NCI-H1105 treated with DMSO at 0.1 percent for 48 hours (cell line): ENCODE measurements at places on chromosomes 11 and 22.

GRCh38 chr11:65492637-65493366, 6.0 kb upstream of the MALAT1 start:
- DNase-seq: no peak

DNA sequence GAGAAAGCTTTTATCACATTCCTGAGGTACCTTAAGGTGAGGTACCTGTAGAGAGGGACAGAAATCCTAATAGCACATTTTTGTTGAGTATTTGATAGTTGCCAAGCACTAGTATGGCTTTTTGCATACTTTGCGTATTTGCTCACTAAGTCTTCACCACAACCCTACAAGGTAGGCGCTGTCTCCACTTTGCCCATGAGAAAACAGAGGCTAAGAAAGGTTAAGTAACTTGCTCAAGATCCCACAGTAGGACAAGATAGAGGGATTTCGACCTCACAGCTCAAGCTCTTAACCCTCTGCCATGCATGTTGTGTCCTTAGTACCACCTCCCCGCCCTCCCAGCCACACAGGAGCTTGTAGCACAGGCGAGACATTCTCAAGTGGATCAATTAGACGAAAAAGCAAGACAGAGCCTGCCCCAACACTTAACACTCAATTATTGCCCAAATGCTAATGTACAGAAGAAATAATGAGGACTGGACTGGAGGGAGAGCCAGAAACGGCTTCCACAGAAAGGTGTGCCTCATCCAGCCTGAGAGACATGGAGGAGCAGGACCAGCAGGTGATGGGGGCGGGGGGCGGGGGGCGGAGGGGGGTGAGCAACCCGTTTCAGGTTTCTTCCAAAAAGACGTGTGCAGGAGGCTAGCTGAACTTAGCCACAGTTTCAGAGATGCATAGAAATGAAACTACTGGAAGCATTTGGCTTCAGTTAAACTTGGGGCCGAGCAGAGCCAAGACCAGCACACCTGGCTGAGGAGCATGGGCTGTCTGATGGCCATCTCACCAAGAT, 26.7 kb upstream of the CD44 start:
- DNase-seq: peak; percentile 99

DNA sequence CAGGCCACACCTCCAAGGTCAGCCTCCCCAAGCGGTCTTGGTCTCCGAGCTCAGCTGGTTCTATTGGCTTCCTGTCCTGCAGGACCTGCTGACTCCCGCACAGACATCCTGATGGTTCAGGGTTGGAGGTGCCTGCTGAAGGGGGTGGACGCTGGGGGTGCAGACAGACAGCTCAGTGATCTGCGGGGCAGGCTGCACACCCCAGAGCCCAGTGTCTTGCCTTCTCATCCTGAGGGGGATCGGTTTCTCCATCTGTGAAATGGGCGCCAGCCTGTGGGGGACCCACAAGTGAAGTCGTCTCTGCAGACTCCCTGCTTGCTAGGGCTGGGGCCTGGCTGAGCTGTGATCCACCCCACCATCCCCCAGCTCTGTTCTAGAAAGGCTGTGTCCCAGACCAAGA, 13.8 kb downstream of the FLRT1 start:
- DNase-seq: no peak

DNA sequence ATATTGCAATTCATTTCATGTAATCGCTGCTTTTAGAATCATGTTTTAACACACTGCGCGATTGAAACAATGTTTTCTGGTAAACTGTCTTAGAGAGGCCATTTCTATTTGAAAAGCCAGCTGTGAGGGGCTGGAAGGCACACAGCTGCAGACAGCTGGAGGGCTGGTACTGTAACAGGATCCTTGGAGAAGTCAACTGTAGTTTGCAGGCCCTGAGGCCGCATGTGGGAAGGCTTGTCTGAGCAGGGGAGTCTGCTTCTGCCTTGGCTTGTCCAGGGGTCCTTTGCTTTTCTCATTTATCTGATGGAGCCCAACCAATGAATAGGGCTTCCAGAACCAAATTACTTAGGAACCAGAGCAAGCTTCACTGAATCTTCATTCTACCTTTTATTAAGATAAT, 313.5 kb downstream of the BLID start:
- DNase-seq: no peak

GRCh38 chr11:66051766-66052663, at the start of gene SF3B2:
SF3B2 (plus strand) TSS chr11:66052364; CDS start chr11:66052385, 21 bp downstream.
- DNase-seq: peak; percentile 99

GRCh38 chr22:41983513-41984405, 14.5 kb downstream of the SEPTIN3 start:
- DNase-seq: no peak

DNA sequence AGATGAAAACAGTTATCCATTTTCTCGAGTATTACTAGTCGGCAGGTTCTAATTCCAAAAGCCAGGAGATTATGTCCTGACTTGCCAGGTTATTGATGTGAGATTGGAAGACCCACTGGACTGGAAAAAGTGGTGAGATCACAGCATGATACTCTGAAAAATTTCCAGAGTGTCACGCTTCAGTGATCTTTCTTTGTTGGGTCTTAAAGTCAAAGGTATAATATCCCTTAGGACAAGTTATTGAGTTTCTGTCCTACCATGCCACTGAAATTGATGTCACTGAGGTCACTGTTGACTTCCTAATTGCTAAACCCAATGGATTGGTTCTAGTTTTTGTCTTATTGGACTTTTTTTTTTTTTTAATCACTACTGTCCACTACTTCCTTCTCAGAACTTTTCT, 104.5 kb upstream of the GRAMD1B start:
- peak; percentile 25 for DNase-seq

- DNase-seq: no peak
Measured at GRCh38 chr11:118074091-118074685, 2.7 kb upstream of the TMPRSS4 start.

GRCh38 chr11:78560826-78561484, 13.7 kb downstream of the NARS2 start:
- DNase-seq: no peak

GRCh38 chr11:100543386-100543785, 143.7 kb upstream of the ARHGAP42 start:
- no peak for DNase-seq

GRCh38 chr22:45670981-45671782, 452 bp upstream of the ATXN10 start:
- no peak for DNase-seq

DNA sequence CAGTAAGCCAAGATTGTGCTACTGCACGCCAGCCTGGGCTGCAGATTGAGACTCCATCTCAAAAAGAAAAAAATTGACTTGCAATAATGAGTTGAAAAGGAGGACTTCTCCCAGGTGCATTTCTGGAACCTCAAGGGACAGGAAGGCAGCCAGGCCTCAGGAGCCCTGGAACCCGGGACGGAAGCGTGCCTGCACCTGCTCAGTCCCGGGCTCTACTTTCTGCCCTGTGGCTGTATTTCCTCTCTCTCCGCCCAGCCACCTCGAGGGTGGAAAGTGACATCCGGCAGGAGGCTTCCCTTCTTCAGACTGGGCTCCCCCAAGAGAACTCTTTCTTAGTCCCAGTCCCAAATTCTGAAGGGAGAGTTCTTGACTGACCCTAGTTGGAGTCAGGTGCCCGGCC, 20.2 kb upstream of the GAL start:
- no peak for DNase-seq

- no peak for DNase-seq
Measured at GRCh38 chr11:128297805-128298204, 289.6 kb downstream of the ETS1 start.

DNA sequence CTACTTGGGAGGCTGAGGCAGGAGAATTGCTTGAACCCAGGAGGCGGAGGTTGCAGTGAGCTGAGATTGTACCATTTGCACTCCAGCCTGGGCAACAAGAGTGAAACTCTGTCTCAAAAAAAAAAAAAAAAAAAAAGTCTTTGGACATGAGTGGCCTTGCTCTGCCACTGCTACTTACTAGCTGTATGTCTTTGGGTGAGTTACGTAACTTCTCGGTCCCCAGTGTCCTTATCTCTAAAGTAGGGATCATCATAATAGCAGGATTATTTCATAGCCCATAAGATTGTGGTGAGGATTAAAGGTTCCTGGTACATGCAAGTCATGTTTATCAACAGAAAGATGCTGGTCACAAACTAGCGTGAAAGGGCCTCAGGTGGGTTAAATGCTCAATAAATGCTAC, 53.9 kb upstream of the HEPHL1 start:
- no peak for DNase-seq
